Left renal pelvis (tissue), 4 donors: ENCODE measurements at places on chromosomes 16 and 17. TPM values are rescaled to one million over a fixed set of nuclear protein-coding genes. Genes with fewer than 3 reads are reported as not detected.

GRCh38 chr17:83036666-83037065, 42.7 kb upstream of the METRNL start:
- DNase-seq: no peak

GRCh38 chr17:60311186-60311585, 80.7 kb downstream of the USP32 start:
- DNase-seq: no peak

DNA sequence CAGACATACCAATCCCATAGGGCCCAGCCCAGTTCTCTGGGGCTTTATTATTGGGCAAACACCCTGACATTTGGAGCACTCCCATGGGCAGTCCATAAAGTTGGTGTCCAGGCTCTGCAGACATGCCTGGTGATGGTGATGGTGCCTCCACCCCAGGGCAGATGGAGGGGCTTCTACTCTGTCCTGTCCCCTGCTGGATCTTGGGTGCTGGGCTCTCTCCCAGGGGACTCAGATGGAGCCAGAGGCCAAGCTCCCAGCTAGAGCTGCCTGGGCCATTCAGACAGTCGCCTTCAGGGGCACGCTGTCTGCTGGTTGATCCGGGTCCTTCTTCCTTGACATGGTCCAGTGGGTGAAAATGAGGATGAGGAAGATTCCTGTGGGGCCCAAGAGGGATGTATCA, 10.6 kb downstream of the CDH16 start:
- DNase-seq: no peak

Gene CNTNAP4
- 0.17 TPM for polyA plus RNA-seq

Gene PYY
- polyA plus RNA-seq: not detected

Gene PSME3IP1
- polyA plus RNA-seq: 117 TPM

DNA sequence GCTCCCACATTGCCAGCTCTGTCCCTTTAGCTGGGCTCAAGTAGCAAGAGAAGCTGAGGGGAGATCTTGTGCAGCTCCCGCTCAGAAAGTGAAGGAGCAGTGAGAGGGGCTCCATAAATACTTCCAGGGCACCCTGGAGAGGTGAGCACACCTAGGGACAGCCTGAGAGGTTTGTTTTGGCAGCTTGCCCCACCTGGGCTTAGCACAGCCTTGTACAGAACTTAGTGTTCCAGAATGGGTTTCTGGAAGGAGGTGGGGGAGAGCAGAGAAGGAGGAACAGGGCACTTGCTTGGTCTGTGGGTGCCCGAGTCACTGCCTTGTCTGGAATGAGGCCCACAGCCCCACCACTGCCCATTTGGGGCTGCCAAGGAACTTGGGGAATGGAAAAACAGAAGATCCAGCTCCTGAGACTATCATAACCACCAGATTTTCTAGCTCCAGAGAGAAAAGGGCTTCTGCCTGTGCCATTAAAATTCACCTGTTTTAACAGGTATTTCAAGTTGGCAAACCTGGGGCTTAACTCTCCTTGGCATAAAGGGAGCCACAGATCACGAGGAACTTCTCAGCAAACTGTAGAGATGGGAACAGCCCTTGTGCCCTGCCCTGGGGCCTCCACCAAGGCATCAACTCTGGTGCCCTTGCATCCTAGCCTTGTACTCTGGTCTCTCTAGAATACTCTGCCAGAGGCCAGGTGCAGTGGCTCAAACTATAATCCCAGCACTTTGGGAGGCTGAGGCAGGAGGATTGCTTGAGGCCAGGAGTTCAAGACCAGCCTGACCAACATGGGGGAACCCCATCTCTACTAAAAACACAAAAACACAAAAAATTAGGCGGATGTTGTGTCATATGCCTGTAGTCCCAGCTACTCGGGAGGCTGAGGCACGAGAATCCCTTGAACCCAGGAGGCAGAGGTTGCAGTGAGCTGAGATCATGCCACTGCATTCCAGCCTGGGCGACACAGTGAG, 1.9 kb downstream of the PRR15L start:
- no peak for DNase-seq

Gene EPX
- 0.73 TPM for polyA plus RNA-seq

DNA sequence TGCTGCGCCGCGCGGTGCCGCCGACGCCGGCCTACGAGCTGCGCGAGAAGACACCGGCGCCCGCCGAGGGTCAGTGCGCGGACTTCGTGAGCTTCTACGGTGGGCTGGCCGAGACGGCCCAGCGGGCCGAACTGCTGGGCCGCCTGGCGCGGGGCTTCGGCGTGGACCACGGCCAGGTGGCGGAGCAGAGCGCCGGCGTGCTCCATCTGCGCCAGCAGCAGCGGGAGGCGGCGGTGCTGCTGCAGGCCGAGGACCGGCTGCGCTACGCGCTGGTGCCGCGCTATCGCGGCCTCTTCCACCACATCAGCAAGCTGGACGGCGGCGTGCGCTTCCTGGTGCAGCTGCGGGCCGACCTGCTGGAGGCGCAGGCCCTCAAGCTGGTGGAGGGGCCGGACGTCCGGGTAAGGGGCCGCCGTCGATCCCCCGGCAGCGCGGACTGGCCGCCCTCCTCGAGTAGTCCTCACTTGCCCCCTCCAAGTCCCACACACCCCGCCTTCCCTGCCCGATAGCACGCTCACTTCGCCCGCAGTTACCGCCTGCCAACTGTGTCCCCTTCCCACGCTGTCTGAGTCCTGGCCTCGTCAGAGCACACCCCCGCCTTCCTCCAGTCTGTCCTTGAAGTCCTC, 470 bp downstream of the MLYCD start:
- no peak for DNase-seq

Gene CSH1
- 2.7 TPM for polyA plus RNA-seq

Gene SPATA32
- polyA plus RNA-seq: 0.23 TPM

Gene SCNN1B
- polyA plus RNA-seq: 26.5 TPM

Gene PHF12
- 52.6 TPM for polyA plus RNA-seq

GRCh38 chr17:82237083-82237745, 8.4 kb downstream of the SLC16A3 start:
- DNase-seq: no peak

DNA sequence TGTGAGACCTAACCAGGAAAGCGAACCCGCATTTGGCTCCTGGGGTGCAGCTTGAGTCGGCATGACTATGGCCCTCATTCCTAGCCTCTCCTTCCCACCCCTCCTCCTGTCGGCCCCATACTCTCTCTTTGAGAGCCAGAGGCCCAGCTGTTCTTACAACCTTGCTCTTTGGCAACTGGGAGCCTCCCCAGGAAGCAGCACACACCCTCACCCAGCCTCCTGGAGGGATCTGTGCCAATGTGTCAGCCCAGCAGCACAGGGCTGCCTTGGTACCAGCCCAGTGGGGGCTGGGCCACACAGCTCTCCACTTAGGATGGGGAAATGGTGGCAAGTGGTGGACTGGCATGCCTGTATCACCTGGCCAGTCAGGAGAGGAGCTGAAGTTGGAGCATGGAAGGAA, 70.3 kb upstream of the LGALS9 start:
- DNase-seq: no peak

Gene LIMD2
- 23.7 TPM for polyA plus RNA-seq

DNA sequence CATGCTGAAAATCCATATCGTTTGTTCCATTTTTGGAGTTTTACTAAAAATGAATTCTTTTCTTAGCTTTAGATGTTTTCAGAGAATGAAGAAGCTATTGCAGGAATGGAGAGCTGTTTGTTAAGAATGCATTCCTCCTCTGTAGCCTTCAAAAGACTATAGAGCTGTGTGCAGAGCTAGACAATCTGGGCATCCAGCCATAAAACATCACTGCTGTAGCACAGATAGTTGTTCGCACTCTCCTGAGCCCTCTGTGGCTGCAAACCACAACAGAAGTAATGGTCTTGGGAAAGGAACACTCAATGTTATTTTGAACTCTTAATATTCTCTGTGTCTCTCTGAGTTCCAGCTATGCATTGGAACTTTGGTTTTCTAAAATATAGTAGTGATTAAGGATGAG, 4.9 kb downstream of the TNRC6C start:
- peak; percentile 10 for DNase-seq

Gene DPEP2
- 0.82 TPM for polyA plus RNA-seq

- DNase-seq: no peak
Measured at GRCh38 chr16:11637320-11637719, 30.9 kb upstream of the SNN start.

- no peak for DNase-seq
Measured at GRCh38 chr16:48444574-48444973, 59.4 kb upstream of the SIAH1 start.

GRCh38 chr16:74718140-74718539, 17.5 kb upstream of the MLKL start:
- DNase-seq: no peak

DNA sequence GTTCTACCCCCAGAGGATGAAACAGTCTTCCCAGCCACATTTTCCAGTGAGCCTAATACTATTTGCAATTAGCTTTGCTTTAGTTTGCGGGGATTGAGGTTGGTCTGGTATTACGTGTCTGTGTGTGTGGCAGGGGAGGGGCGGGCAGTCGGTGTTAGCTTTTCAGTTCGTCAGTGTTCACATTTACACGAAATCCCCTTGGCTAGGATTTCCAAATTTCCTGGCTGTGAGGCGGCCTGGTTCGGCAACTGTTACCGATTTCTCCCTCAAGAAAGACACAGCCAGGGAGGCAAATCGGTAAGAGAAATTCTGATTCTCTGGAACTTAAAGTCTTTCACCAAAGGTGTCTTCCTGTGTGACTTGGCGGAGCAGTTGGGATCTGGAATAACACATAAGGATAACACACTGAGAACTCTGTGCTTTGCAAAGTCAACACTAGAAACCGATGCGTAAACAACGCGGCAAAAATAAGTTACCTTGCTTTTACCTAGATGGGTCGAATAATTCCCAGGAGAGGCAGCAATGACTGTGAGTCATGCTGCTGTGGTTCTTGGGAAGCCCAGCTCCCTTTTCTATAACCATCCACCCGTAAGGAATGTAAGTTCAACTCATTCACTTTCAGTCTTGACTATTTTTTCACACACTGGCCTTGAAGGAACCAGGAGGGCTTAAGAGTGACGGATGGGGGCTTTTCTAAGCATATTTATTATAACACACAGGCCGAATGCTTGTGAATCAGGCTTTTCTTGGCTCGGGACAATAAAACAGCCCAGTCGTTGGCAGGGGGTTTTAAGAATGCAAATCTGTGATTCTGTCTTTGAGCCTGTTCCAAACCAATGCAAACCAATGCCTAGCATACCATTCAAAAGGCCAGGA, 24.2 kb downstream of the GPRC5B start:
- DNase-seq: no peak

Gene CES3
- 1.4 TPM for polyA plus RNA-seq

Gene SUZ12
- 50.3 TPM for polyA plus RNA-seq

Gene KRTAP17-1
- polyA plus RNA-seq: not detected

- DNase-seq: no peak
Measured at GRCh38 chr17:9307313-9307998, 268.2 kb downstream of the STX8 start.

- DNase-seq: no peak
Measured at GRCh38 chr16:19382084-19382801, 35.4 kb upstream of the TMC5 start.

DNA sequence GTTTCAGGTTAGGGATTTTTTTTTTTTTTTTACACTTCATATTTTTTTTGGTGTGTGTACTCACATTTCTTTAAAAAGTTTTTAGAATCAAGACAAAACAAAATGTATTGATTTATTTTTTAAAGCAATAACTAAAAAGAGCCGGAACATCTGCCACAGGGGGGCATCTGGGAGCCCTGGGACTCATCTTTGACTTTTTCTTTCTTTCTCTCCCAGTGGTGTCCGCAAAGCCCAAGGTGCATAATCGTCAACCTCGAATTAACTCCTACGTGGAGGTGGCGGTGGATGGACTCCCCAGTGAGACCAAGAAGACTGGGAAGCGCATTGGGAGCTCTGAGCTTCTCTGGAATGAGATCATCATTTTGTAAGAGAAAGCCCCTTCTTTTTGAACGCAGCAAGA, 36.3 kb downstream of the WWP2 start:
- DNase-seq: no peak

Gene ITGAD
- polyA plus RNA-seq: 0.18 TPM

Gene P2RX5
- polyA plus RNA-seq: 1.5 TPM

Gene ADAP2
- 3.1 TPM for polyA plus RNA-seq

- DNase-seq: no peak
Measured at GRCh38 chr17:81311946-81312345, 16.8 kb upstream of the SLC38A10 start.

Gene METRN
- 5.2 TPM for polyA plus RNA-seq

- DNase-seq: no peak
Measured at GRCh38 chr17:40241252-40241834, 22.2 kb downstream of the WIPF2 start.

GRCh38 chr16:86844695-86845094, 266.3 kb downstream of the FOXL1 start:
- DNase-seq: no peak

Gene ATMIN
- polyA plus RNA-seq: 47.9 TPM

Gene TMEM100
- 71.3 TPM for polyA plus RNA-seq

Gene HAP1
- 0.69 TPM for polyA plus RNA-seq

Gene FAM20A
- 12.4 TPM for polyA plus RNA-seq

Gene CTRB2
- not detected for polyA plus RNA-seq

DNA sequence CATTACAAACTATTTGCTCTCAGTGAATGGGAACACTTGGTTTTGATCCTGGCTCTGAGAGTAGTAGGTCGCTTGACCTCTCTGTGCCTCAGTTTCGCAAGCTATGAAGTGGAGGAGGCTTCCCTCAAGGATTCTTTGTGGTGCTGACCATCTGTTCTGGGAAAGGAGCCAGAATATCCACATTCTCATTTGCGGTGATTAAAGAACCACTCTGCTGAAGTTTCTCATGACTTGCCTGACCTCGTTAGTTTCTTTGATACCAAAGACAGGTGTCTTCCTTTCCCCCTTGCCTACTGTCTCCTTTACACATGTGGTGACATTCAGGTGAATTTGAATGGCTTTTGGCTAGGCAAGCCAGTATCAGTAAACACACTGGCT, 116.0 kb downstream of the SNX29 start:
- DNase-seq: no peak

GRCh38 chr17:4872786-4873185, 26.6 kb upstream of the C17orf107 start:
- DNase-seq: no peak

DNA sequence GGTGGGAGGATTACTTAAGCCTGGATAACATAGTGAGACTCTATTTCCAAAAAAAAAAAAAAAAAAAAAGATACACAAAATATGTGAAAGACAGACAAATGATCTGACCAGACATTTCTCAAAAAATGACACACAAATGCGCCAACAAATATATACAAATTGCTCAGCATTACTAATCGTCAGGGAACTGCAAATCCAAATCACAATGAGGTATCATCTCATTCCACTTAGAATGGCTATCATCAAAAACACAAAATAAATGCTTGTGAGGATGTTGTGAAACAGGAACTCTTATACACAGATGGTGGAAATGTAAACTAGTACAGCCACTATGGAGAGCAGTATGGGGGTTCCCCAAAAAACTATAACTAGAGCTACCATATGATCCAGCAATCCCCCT, 62.4 kb downstream of the STX8 start:
- DNase-seq: no peak

Gene TBC1D28
- not detected for polyA plus RNA-seq

Gene SCNN1G
- 40.2 TPM for polyA plus RNA-seq

DNA sequence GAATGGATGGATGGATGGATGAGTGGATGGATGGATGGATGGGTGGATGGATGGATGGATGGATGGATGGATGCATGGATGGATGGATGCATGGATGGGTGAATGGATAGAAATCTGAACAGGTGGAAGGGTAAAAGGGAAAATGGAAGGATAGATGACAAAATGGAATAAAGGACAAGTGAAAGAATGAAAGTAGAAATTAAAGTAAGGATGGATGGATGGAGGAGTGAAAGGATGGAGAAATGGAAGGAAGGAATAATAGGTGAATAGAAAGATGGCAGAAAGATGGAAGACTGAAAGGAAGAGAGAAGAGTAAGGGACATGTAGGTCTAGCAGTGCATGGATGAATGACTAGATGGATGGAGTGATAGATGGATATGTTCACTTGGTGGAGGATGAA, 29.9 kb downstream of the VWA3A start:
- DNase-seq: no peak
